ENCODE measurements at places on chromosomes 16 and 17. TPM values are rescaled to one million over a fixed set of nuclear protein-coding genes. Genes with fewer than 3 reads are reported as not detected.

The PNMT gene
- 3.8 TPM for total RNA-seq

The MT1H gene
- total RNA-seq, result not detected

The CCDC40 gene
- total RNA-seq, result 2.4 TPM

The MPV17L gene
- total RNA-seq, result 13.5 TPM

The CCL8 gene
- total RNA-seq, result not detected

The SPN gene
- 451 TPM for total RNA-seq
